ENCODE measurements at places on chromosomes 4 and X.

- DNase-seq, result no peak
Observed at GRCh38 chr4:125794989-125795388, 480.2 kb downstream of the FAT4 start.

GRCh38 chr4:145898926-145899531 is 39.6 kb downstream of the ZNF827 start:
- no peak for DNase-seq

DNA sequence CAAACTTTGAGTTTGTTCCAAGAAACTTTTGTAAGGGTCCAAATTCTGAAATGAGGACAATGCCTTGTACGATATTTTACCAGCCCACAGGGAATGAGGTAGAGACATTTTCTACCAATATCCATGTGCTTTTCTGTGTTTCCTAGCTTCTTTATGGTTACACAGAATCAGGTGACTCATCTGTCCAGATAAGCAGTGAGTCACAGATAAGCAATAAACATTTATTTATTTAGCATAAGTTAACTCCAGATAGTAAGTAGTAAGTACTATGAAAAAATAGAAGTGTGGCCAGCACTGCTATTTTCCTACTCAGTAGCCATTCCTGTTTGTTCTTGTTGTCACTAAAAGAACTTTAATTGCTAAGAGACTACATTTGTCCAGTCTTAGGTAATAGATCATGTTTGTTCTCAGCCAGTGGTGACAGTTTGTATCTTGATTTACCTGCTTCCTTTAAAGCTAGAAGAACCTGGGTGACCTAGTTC is 7.4 kb downstream of the AFF1 start:
- no peak for DNase-seq

GRCh38 chr4:100008048-100008447 is 58.0 kb upstream of the H2AZ1 start:
- DNase-seq, result no peak

- no peak for DNase-seq
Observed at GRCh38 chr4:97646997-97647396, 496.3 kb downstream of the STPG2 start.

Measured in activated T-cell treated with anti-CD3 and anti-CD28 coated beads for 1 hour (primary cell).